ENCODE measurements at places on chromosomes 6 and 20.

- peaks cover 25% of the 10 kb centered on the region for H3K4me1 ChIP-seq
- no peak overlapping the region for H3K27ac ChIP-seq
- H3K4me3 ChIP-seq, result no peak overlapping the region
- no peaks in the 10 kb centered on the region for H3K36me3 ChIP-seq
These were observed 19.9 kb downstream of the PREP start for GRCh38 chr6:105382958-105383357.

DNA sequence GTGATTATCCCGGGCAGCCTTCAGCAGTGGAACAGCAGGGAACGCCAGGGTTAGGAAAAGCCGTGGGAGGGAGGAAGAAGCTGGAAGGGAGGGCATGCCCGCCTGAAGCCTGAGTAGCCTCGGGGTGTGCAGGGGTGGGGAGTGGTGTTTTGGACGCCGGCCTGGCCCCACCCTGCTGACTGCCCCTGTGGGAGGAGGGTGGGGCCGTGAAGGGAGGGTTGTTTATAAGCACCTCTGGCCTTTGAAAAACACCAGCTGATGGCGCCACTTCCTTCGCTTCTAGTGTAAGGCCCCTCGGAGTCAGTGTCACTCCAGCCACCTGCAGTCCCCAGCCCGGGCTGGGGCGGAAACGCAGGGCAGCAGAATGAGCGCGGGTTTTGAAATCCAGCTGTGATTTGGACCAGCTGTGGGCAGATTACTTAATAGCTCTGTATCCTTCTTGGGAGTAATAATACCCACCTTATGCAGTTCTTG is 52.8 kb upstream of the BMP6 start:
- H3K4me3 ChIP-seq, result no peak overlapping the region
- H3K27me3 ChIP-seq, result no peaks in the 10 kb centered on the region
- peak; percentile 27 for DNase-seq
- no peak overlapping the region for H3K27ac ChIP-seq
- H3K36me3 ChIP-seq, result no peaks in the 10 kb centered on the region
- peaks cover 15% of the 10 kb centered on the region for H3K4me1 ChIP-seq

DNA sequence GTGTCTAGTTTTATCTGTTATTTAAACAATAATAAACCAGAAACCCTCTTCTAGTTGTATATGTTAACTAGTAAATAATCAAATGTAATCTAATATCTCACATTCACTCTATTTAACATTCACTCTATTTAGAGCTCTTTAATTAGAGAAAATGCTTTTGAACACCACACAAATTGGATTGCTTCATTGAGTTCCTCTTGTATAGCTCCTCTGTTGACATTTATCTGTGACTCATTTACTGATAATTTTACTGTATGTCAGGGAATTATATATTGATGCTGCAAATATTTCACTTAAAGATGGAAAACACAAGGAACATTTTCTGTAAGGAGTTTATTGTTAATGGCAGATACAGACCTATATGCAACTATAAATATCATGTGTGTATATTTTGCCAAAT is 594.6 kb downstream of the COL12A1 start:
- no peaks in the 10 kb centered on the region for H3K4me1 ChIP-seq
- H3K27me3 ChIP-seq, result no peaks in the 10 kb centered on the region
- H3K4me3 ChIP-seq, result no peak overlapping the region
- H3K36me3 ChIP-seq, result no peaks in the 10 kb centered on the region
- DNase-seq, result no peak

DNA sequence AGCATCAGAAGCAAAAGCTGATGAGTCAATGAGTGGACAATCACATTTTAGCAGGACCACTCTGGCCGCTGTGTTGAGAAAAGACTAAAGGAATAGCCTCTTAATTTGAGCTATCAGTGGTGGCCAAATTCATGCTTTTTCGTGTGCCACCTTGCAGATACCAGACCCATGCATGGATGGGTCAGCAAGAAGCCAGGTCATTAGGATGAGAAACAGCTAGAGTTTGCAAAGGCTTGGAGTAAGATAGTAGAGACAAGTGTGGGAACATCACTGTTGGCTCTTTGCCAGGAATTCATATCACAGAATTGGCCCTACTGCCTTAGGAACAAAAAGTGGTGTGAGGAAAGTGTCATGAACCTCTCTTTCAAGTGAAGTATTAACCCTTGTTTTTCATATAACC is 25.5 kb downstream of the MRAP2 start:
- no peak for DNase-seq
- no peak overlapping the region for H3K4me3 ChIP-seq
- no peaks in the 10 kb centered on the region for H3K27me3 ChIP-seq
- no peaks in the 10 kb centered on the region for H3K36me3 ChIP-seq
- H3K4me1 ChIP-seq, result no peaks in the 10 kb centered on the region

DNA sequence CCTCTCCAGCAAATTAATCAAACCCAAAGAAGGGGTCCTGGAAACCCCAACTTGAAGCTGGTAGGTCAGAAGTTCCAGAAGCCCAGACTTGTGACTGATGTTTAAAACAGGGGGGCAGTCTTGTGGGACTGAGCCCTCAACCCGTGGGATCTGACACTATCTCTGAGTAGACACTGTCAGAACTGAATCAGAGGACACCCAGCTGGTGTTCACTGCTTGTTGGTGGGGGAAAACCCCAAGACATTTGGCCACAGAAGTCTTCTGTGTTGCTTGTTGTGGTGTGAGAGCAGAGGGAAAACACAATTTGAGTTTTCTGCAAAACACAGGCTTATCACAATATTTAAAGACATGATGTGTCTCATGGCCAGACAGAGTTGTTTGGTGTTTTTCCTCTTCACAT is 29.9 kb downstream of the KIF13A start:
- H3K4me3 ChIP-seq, result no peak overlapping the region
- no peaks in the 10 kb centered on the region for H3K4me1 ChIP-seq
- no peak for DNase-seq

DNA sequence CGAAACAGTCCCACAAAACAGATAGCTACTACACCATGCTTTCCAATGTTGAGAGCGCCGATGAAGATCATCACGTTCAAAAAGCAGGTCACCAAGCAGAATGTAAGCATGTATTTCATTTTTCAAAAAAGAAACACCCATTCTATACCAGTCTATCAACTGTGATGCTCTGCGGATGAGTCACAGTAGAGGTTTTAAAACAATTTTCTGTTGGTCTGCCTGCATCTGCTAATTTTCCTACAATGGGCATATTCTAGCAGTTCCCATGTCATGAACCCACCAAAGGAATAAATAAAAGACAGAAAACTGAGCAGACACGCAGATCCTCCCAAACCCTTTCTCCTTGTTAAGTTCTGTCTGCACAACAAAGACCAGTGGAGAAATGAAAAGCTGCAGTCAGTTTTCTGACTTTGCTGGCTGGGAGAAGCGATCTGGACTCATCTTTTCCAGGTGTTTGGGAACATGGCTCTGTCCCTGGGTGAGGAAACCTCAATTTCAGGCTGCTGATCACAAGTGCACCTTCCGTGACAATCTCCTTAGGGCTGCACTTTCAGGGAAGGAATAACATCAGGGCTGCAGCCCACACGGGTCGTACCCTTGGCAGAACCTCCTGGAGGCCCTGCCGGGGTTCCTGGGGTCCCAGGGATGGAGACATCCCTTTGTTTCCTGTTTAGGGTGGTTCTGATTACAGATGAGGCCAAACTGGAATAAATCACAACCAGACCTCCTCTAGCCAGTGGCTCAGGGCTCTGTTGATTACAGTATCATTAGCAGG is 200.1 kb downstream of the BMP7 start:
- DNase-seq, result no peak
- peaks cover 14% of the 10 kb centered on the region for H3K4me1 ChIP-seq
- H3K36me3 ChIP-seq, result no peaks in the 10 kb centered on the region

GRCh38 chr20:32385541-32385940 is 27.4 kb downstream of the ASXL1 start:
- H3K27me3 ChIP-seq, result no peaks in the 10 kb centered on the region
- H3K27ac ChIP-seq, result peak overlapping the region; percentile 6
- no peak overlapping the region for H3K4me3 ChIP-seq
- no peak for DNase-seq
- peaks cover 27% of the 10 kb centered on the region for H3K4me1 ChIP-seq

- no peaks in the 10 kb centered on the region for H3K27me3 ChIP-seq
- no peaks in the 10 kb centered on the region for H3K36me3 ChIP-seq
- peaks cover 16% of the 10 kb centered on the region for H3K4me1 ChIP-seq
- H3K27ac ChIP-seq, result peak overlapping the region; percentile 93
- DNase-seq, result peak; percentile 63
- H3K4me3 ChIP-seq, result no peak overlapping the region
These were observed 62.0 kb upstream of the CD93 start for GRCh38 chr20:23147964-23148730.

- no peaks in the 10 kb centered on the region for H3K4me1 ChIP-seq
- DNase-seq, result no peak
- no peaks in the 10 kb centered on the region for H3K27me3 ChIP-seq
- no peaks in the 10 kb centered on the region for H3K36me3 ChIP-seq
- no peak overlapping the region for H3K27ac ChIP-seq
- no peak overlapping the region for H3K4me3 ChIP-seq
These were observed 72.7 kb downstream of the CCDC170 start for GRCh38 chr6:151566557-151566956.

GRCh38 chr6:978937-979685 is 286.2 kb upstream of the EXOC2 start:
- DNase-seq, result no peak
- no peak overlapping the region for H3K27ac ChIP-seq
- no peaks in the 10 kb centered on the region for H3K27me3 ChIP-seq
- no peak overlapping the region for H3K4me3 ChIP-seq
- no peaks in the 10 kb centered on the region for H3K4me1 ChIP-seq

DNA sequence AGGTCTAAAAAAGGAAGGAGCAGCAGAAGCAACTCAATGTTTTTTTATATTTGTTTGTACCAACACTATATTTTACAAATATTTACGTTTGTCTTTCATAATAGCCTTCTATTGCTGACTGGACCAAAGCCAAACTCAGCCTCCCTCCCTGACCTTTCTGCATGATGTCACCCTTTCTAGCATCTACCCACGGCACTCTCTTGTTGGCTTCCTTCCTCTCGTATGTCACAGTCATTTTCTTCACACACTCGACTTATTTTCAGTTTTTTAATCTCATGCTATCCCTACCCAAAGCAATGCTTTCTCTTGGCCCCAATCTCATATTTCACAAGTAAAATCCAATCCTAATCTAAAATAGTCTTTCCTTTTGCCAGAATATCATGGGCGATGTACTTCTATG is 16.3 kb upstream of the FAM8A1 start:
- no peaks in the 10 kb centered on the region for H3K27me3 ChIP-seq
- no peaks in the 10 kb centered on the region for H3K36me3 ChIP-seq
- no peak overlapping the region for H3K27ac ChIP-seq
- no peak overlapping the region for H3K4me3 ChIP-seq

GRCh38 chr6:52731719-52732118 is 31.6 kb downstream of the GSTA2 start:
- H3K27ac ChIP-seq, result no peak overlapping the region
- peaks cover 6% of the 10 kb centered on the region for H3K4me1 ChIP-seq
- no peaks in the 10 kb centered on the region for H3K27me3 ChIP-seq
- DNase-seq, result no peak

DNA sequence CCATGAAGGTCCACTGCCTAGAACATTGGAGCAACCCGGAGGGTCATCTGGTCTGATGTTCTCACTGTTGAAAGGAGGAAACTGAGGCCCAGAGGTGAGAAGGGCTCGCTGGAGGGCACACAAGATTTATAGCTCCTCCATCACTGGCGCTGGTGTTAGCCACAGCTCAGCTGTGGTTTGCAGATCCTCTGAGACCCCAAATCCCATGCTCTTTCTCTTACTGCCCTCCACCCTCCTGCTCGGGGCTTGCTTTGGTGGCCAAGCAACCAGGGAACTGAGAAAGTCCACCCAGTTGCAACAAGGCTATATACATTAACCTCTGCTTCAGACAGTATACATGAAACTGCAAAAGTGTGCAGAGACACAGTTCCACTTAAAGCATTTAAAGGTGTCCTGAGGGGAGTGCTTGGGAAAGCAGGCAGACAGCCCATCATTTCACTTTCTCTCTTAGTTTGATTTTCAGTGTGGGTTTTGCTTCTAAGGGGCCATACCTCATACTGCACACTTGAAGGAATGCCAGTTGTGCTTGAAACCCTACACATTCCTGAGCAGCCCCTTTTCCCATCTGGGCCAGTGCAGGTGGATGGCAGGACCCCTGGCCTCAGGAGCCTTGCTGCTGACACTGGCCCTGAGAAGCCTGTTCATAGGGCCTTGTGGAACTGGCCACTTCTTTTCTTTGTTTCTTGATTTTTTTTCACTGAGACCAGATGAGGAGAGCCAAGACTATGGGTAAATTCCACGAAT is 347.6 kb downstream of the CDC5L start:
- H3K36me3 ChIP-seq, result no peaks in the 10 kb centered on the region
- H3K27me3 ChIP-seq, result no peaks in the 10 kb centered on the region
- peaks cover 30% of the 10 kb centered on the region for H3K4me1 ChIP-seq
- no peak for DNase-seq
- H3K4me3 ChIP-seq, result no peak overlapping the region
- H3K27ac ChIP-seq, result no peak overlapping the region

DNA sequence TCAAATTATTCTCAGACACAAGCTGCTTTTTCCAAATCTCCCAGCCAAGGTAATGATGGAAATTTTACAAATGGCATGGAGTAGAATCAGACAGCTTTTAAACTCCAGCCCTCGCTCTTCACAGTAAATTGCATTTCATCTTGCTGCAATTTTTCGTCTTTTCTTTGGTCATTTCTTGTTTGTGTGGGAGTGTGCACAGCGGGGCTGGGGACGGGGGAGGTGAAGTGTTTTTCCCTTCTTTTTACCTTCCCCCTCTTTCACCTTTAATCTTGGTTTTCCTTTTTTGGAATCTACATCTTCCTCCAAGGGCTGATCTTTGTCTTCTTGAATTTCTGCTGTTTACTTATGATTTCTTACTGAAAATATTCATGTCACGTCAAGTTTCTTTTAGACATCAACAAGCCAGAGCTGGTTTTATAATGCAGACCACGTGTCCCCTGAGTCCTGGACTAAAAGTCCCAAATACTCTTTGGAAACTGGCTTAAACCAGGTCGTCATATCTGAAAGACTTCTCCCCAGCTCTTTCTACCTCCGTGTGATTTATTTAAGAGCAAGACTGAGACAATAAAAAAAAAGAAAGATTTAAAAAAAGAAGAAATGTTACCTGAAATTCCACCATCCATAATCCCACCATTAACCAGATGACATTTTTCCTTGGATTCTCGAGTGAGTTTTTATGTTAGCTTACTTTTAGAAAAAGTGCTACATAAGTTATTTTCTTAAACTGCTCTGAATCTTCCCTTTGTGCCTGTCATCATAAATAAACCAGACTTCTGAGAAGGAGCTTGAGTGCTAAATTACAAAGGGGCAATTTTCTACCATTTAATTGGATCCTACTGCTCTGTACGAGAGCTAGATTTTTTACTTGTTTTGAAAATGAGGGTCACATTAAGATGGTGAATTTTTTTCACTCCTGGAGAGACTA is 52.0 kb downstream of the MAP3K5 start:
- H3K4me1 ChIP-seq, result no peaks in the 10 kb centered on the region
- no peak overlapping the region for H3K27ac ChIP-seq
- no peaks in the 10 kb centered on the region for H3K27me3 ChIP-seq
- no peaks in the 10 kb centered on the region for H3K36me3 ChIP-seq
- no peak overlapping the region for H3K4me3 ChIP-seq

DNA sequence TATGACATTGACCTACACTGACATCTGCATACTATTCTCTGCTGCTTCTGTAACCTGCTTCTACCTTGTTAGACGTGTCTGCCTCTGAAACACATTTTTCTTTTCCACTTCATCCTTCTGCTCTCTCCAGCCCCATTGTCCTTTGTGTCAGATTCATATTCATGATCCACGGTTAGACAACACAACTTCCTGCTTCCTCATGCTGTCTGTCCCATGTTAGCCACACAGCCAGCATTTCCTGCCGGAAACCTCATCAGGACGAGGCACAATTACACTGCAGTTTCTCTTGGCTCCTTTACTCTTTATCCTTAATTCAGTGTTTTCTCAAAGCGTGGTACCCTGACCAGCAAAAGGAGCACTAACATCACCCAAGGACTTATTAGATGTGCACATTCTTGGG is 150.2 kb downstream of the TBC1D7 start:
- no peak for DNase-seq
- no peaks in the 10 kb centered on the region for H3K36me3 ChIP-seq
- H3K27me3 ChIP-seq, result peaks cover 24% of the 10 kb centered on the region
- no peaks in the 10 kb centered on the region for H3K4me1 ChIP-seq
